ENCODE measurements at places on chromosomes 5 and 9.

DNA sequence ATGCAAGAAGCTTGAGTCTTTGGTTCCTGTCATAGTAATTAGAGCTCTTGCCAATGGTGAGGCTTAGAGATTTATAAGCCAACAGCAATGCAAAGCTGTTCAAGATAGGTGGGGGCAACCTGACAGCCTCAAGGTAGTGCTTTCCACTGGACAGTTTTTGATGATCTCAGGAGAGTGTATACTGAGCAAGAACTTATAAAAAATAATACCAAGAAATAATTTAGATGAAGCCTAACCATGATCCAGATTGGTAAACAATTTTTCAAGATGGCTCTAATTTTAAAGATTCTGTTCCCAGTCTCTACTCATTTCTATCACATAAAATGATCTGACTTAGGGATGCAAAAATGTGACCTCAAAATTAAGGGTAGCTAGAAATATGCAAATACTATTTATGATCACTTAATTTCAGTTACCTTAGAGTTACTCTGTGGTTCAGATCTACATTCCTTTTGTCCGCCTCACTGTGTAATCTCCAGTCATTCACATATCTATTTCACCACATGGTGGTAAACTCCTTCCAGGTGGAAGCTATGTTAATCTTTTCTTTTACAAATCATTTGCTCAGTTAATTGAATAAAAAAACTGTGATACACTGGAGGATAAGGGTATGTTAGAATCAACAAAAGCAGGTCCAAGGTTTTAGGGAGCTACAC lies 1228.0 kb upstream of the C9orf72 start:
- no peak for DNase-seq

GRCh38 chr9:125889476-125890419 lies 142.6 kb downstream of the PBX3 start:
- peak; percentile 23 for DNase-seq

GRCh38 chr5:179304871-179305270 lies 40.4 kb downstream of the ADAMTS2 start:
- no peak for DNase-seq

GRCh38 chr5:136103118-136103517 lies 29.5 kb upstream of the SMAD5 start:
- no peak for DNase-seq

- no peak for DNase-seq
Measured at GRCh38 chr5:1000329-1000728, 8.3 kb upstream of the NKD2 start.

GRCh38 chr5:82176115-82176814 lies 101.9 kb downstream of the RPS23 start:
- DNase-seq, result no peak

- DNase-seq, result no peak
Measured at GRCh38 chr9:15856591-15856990, 303.7 kb downstream of the CCDC171 start.

DNA sequence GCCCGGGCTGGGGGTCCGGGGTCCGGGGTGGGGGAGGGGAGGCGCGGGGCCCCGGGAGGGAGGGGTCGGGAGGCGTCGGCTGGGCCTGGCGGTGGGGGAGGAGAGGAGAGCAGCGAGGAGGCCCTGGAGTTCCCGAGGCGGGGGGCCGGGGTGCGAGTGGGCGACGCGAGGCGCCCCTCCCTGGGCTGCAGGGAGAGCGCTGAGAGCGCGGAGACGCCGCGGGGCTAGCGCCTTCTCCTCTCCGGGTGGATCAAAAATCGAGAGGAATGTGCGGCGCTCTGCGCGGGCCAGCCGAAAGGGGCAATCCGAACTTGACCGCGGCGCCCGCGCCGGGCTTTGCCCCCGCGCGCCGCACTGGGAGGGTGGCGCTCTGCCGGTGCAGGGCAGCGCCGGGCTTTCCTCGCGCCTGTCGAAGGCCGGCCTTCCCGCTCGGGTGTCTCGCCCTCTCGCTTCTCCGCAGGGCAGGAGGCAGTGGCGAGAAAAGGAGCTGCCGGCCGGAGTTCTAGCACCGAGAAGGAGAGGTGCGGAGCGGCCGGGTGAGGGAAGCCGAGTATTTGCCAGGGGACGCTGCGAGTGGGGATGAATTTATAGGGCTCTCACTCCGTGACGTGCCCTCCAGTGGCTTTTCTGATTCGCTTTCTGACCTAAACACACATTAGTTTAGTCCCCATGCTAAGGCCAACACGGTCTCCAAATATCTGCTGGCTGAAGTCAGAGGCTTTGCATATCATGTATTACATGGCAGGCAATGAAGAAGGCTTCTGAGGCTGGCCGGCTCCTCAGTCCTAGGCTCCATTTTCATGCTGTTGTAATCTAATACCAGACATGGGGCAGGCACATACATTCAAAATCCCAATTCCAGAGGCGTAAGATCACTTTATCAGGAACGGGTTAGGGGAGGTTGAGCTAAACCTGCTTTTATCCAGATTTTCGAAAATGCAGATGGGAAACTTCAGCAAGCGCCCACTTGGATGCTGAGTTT lies 503 bp upstream of the GDNF start:
- DNase-seq, result no peak

DNA sequence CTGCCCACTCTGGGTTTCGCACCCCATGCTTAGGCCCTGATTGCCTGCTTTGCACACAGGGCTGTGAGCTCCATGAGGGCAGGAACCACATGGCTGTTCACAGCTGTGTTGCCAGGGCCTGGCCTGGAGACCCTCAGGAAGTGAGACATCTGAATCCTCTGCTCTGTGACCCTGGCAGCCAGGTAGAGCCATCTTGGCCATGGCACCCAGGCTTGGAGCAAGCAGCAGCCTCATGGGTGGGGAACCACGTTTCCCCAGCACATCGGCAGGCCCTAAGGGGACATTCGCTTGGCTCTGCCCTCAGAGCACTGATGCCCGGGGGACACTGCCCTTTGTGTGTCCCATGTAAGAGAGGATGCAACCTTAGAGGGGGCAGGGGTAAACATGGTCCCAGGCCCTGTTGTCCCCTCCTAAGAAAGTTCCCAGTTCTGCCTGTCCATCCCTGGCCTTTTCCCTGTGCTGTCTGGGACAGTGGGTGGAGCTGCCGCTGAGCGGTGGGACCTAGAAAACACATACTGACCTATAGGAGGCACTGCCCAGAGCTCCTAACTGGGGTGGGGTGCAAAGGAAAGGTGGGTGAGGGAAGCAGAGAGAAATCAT lies 144.1 kb upstream of the IER5L start:
- no peak for DNase-seq

DNA sequence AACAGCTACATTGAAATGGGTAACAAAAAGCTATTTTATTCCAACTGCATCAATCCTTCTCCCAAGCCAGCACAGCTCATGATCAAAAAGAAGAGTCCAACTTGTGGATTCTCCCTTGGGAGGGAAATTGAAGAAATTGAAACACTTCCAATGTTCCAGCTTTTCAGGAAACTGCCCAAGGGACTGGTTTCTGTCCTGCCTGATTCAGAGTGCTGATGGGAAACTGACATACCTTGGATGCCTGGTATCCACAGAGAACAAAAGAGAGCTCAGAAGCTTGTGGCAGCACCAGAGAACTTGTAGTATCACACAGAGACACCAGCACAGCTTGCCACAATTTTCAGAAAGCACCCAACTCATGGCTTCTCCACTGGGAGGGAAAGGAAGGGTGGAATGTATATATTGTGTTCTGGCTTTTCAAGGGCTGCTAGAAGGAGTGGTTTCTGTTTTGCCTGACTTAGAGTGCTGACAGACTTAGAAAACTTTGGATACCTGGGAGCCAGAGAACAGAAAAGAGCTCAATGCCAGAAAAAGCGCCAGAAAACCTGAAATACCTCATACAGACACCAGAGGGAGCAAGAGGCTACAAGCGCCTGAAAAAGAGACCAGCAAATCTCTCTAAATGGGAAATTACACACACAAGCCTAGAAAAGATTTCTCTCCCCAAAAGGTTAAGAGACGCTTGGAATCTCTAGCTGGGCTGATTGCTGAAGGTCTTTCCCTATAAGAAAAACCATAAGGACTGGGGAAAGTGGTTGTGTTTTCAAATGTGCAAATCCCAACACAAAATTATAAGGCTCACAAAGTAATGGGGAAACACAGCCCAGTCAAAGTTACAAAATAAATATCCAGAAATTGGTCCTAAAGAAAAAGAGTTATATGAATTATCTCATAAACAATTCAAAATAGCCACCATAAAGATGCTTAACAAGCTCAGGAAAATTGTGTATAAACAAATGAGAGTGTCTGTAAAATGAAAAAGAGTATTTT lies 178.8 kb downstream of the SPOCK1 start:
- DNase-seq, result peak; percentile 6

DNA sequence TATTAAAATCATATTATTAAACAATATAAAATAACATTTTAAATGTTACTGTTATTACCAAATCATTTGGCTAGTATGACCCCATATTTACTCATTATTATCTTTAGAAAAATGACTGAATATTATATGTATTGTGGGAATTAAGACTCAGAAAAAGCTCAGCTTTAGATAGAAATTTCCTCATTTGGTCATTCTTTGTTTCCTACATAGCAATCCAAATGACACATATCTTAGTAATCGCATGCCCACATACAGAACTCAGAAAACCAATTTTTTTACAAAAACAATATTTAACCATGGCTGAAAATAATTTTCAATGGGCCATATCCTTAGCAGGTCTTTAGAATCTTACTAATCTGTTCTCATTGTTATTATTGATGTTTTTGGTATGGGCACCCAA lies 53.8 kb upstream of the TSLP start:
- DNase-seq, result no peak

GRCh38 chr5:91126448-91126847 lies 256.7 kb downstream of the ARRDC3 start:
- no peak for DNase-seq

DNA sequence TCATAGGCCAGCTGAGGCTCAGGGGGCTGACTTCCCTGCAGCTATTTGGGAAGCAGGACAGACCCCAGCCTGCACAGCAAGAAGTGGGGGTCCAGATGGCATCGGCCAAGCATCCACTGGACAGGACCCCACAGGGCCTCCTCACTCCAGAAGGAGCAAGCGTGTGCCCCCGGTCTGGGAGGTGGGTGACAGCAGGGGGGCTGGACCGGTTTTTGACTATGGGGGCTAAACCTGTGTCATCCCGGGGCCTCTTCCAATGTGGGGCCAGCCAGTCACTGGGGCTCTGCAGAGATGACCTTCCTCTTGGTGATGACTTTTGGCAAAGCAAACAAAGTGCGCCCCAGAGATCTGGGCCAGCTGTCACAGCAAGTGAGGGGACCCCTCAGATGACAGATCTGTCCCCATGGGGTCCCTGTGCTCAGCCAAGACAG lies 163.9 kb downstream of the OLFM1 start:
- no peak for DNase-seq

- DNase-seq, result no peak
Measured at GRCh38 chr5:73330613-73331012, 118.0 kb downstream of the FOXD1 start.

DNA sequence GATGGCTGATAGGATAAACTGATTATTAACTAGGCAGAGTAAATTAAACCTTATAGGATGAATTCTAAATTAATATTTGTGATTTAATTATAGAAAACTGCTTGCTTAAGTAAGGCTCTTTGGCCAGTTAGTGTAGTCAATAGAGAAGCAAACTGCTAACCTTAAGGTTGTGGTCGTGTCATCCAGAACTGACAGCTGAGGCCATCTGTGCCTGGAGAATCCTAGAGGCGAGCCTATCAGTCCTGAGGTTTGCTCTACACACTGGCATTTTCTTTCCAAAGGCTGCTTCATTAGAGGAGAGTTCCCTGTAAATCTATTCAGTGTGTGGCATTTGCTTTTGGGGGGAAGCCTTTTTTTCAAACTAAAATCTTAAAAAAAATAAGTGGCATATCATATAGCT lies 169.2 kb downstream of the MEF2C start:
- DNase-seq, result no peak

DNA sequence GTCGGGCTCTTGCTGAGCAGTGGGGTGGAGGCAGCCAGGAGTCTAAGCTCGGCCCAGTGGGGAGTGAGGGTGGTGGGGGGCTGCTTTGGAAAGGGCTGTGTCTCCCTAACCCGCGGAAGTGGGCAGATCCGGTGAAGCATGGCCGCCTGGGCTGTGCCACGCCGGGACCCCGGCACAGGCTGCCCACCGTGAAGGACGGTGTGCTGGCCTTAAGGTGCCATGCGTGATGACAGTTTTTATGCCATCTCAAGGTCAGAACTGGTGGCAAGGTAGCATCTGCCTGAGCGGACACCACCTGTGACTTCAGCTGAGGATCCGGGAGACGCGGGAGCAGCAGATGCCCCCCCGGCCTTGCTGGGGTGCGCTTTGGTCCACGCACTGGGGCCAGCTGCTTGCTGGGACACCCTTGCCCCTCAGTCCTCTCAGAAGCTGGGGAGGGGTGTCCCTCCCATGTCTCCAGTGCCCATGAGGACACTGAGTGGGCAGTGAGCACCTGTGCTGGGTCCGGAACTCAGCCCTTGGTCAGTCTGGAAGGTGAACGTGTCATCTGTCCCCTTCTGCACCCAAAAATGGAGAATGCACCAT lies 53.9 kb downstream of the AHRR start:
- DNase-seq, result peak; percentile 3
